Osteocyte (in vitro differentiated cells): ENCODE measurements at places on chromosomes 4 and X. TPM values are rescaled to one million over a fixed set of nuclear protein-coding genes. Genes with fewer than 3 reads are reported as not detected.

The GDPD2 gene
- not detected in 2 replicates for total RNA-seq

GRCh38 chr4:70183168-70183939 is 12.2 kb upstream of the ODAM start:
- H3K27ac ChIP-seq = no peak overlapping the region
- peaks cover 31% of the 10 kb centered on the region for H3K27me3 ChIP-seq
- H3K4me3 ChIP-seq = no peak overlapping the region
- no peaks in the 10 kb centered on the region for H3K4me1 ChIP-seq
- no peak for DNase-seq

The LARP7 gene
- 33.1 and 43.3 TPM in 2 replicates for total RNA-seq

The POF1B gene
- not detected in 2 replicates for total RNA-seq

DNA sequence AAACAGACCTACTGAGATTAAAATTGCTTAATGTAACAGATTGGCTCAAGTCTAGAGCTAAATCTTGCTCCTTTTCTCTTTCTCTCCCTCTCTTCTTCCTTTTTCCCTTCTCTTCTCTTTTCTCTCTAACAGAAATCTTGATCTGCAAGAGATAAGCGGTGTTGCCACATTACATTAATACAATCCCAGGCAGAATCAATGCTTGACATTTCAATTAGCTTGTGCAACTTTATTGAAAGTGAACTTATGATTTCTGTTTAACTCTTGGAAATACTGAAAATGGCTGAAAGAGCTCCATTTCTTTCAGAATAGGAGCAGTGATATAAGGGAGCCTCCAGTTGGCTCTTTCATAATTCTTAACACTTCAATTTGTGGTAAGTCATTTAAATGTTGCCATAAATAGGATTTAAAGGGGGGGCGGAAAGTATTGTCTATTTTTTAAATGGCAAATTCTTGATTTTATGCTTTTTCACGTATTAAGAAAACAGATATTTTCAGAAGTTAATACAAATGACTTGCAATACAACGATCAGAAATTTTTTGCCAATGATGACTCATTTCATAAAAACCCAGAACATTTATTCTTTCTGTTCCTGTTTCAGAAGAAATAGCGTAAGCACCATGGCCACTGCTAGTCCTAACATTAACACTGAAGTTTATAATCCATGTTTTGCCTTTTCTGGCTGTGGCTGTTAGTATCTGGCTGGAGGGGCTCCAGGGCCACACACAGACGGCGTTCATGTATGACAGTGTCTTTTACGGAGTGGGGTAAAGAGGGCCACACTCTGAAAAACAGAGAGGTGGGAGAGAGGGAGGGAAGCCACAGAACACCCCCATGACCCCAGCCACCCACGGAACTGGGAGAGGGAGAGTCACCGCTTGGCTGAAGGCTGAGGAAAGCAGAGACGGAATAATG is 115.7 kb upstream of the FAT1 start:
- peaks cover 2% of the 10 kb centered on the region for H3K36me3 ChIP-seq
- H3K27ac ChIP-seq = peak overlapping the region; percentile 98
- DNase-seq = no peak
- peaks cover 33% of the 10 kb centered on the region for H3K4me1 ChIP-seq
- H3K4me3 ChIP-seq = peak overlapping the region; percentile 69

DNA sequence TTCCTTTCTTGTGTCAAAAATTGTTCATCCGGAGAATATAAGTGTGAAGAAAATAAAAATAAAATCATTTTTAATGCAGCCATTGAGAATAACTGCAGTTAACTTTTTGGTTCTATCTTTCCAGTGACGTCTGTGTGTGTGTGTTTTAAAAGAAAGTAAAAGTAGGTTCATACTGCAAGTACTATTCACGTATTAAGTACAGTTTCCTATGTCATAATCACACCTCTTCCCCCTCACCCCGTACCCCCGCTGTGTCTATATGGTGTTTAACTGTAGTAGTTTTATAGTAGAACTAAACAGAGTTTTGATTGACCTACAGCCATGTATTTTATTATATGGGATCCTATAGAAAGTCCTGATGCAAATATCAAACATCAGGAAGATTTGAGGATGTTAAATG is 78.5 kb upstream of the CLCN4 start:
- H3K27ac ChIP-seq = no peak overlapping the region
- H3K27me3 ChIP-seq = no peaks in the 10 kb centered on the region
- DNase-seq = no peak
- peaks cover 8% of the 10 kb centered on the region for H3K4me1 ChIP-seq
- H3K36me3 ChIP-seq = peaks cover 9% of the 10 kb centered on the region
- no peak overlapping the region for H3K4me3 ChIP-seq

DNA sequence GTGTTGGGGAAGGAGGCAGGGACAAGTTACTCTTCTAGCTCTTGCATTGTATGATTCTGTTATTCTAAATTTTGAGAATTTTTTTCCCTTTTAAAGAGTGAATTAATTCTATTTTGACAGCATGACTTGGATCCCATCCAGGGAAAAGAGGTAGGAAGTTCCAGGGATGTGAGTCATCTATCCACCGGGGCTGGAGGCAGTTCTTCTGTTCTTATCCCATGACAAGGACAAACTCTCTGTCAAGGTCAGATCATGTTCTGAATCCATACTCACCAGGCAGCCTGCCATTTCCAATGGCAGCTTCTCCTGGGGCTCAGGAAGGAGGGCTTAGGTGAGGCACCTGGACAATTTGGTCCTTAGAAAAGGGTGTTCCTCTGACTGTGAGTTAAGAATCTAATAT is 132.0 kb upstream of the MED14 start:
- no peaks in the 10 kb centered on the region for H3K36me3 ChIP-seq
- H3K27me3 ChIP-seq = no peaks in the 10 kb centered on the region
- no peak for DNase-seq
- H3K27ac ChIP-seq = peak overlapping the region; percentile 78
- H3K4me3 ChIP-seq = no peak overlapping the region

The NHS gene
- 4.3 and 7.0 TPM in 2 replicates for total RNA-seq

The ARMCX2 gene
- 60.4 and 72.4 TPM in 2 replicates for total RNA-seq

- H3K4me3 ChIP-seq = no peak overlapping the region
- H3K36me3 ChIP-seq = no peaks in the 10 kb centered on the region
- no peaks in the 10 kb centered on the region for H3K27me3 ChIP-seq
- DNase-seq = no peak
These were observed 15.7 kb downstream of the DMD start for GRCh38 chrX:33195698-33196097.

- DNase-seq = no peak
- H3K36me3 ChIP-seq = peaks cover 19% of the 10 kb centered on the region
- H3K4me3 ChIP-seq = no peak overlapping the region
- H3K27ac ChIP-seq = peak overlapping the region; percentile 37
These were observed 19.3 kb upstream of the MSMO1 start for GRCh38 chr4:165308166-165308565.

The IL2 gene
- total RNA-seq = not detected in 2 replicates

The DGKK gene
- total RNA-seq = not detected in 2 replicates

DNA sequence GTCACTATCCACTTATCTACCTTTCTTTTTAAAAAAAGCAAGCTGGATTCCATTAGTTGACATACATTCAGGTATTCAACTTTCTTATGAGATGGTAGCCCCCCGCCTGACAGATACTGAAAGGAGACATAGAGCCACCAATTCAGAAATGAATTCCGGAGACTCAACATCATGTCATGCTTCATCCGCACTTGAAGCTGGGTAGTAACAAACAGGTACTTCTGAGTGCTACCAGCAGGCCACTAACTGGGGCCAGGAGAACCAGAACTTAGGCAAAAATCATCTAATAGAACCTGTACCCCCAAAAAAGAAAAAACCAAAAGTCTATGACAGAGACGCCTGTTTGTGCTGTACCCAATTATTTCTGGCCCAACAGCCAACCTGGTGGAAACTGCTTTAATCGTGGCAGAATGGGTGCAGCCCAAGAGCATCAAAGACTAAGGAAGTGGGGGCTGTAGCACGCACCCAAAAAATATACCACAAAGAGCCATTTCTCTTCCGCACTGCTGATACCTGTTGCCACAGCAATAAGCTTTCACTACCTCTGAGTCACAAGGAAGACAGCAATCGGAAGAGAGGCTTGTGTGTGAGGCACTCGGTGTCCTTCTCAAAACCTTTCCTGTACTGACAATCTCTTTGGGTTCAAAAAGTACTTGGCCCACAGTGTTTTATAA is 84.8 kb downstream of the AFAP1 start:
- peaks cover 33% of the 10 kb centered on the region for H3K36me3 ChIP-seq
- H3K27me3 ChIP-seq = no peaks in the 10 kb centered on the region
- H3K4me3 ChIP-seq = no peak overlapping the region
- H3K4me1 ChIP-seq = peaks cover 46% of the 10 kb centered on the region
- no peak for DNase-seq

DNA sequence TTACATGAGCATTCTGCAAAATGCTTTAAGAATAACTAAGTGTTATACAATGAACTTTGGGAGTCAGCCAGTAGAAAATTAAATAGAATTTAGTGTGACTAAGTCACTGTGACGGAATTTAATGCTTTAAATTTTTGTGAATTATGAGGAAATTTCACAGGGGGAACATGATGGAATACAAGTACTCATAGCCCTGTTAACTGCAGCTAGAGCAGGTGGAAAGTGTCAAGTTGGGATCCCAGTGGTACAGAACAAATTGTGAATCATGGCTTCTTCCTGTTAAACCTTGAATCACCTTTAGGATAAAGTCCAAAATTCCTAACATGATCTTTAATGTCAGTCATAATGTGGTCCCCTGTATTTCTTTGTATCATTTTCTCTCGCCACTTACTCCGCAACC is 212.2 kb upstream of the CENPE start:
- no peaks in the 10 kb centered on the region for H3K4me1 ChIP-seq
- H3K36me3 ChIP-seq = no peaks in the 10 kb centered on the region
- peaks cover 10% of the 10 kb centered on the region for H3K27me3 ChIP-seq
- no peak overlapping the region for H3K4me3 ChIP-seq
- no peak for DNase-seq

DNA sequence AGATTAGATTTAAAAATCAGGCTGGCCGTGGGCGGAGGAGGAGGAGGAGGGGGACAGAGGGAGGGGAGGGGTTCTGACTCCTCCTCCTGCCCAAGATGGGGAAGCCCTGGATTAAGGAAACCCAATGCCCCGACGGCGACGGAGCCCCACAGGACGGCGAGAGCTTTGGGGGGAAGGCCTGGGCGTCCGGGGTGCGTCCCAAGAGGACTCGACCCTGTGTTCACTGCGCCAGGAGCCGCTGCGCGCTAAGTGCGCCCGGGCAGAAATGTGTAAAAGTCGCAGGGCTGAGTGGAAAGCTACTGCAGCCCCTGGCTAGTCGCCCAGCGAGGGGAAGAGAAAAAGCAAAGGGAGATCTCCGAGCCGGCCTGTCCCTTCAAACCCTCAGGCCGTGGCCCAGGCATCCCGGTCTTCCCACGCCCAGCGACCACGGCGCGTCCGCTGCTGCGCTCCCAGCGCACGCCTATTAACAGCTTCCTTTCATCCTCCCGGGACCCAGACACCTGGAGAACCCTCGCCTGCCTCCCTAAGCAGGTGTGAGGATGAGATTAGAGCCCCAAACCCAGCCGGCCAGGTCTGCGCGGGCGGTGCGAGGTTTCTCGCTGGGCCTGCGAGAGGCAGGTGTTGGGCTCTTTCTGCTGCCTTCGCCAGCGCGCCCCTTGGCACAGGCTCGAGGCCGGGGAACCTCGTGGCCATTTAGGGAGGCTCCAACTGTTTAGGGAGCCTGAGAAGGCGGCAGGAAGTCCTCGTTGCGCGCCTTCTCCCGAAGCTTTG is 1.4 kb upstream of the RPS6KA3 start:
- H3K4me3 ChIP-seq = peak overlapping the region; percentile 85
- no peaks in the 10 kb centered on the region for H3K36me3 ChIP-seq
- peak overlapping the region; percentile 81 for H3K27ac ChIP-seq
- no peaks in the 10 kb centered on the region for H3K27me3 ChIP-seq
- no peak for DNase-seq
